ENCODE measurements at places on chromosomes 11 and 22. TPM values are rescaled to one million over a fixed set of nuclear protein-coding genes. Genes with fewer than 3 reads are reported as not detected.
A peak's percentile ranks its signal among the peaks of the same experiment; 100 is the strongest.

The MYBPC3 gene
- total RNA-seq = not detected

DNA sequence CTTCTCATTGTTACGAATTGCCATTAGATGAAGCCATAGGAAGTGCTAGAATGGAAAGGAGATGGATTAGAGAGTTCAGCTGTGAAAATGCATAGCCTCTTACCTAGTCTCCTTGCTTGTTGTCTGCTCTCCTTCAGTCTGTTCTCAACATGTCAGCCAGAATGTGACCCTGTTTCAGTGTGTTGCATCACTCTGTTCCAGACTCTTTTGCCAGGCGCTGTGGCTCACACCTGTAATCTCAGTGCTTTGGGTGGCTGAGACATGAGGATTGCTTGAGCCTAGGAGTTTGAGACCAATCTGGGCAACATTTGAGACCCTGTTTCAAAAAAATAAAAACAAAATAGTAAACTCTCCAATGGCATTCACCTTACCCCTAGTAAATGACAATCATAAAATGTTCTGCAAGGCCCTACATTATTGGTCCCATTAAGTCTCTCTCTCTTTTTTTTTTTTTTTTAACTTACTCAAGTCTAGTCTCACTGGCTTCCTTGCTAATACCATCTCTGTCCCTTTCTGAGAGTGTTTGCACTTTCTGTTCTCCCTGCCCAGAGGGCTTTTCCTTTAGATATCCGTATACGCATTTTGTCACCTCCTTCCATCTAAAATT is 39.4 kb downstream of the CYP2R1 start:
- H3K4me3 ChIP-seq = no peak overlapping the region
- peak overlapping the region; percentile 2 for H3K27ac ChIP-seq
- H3K36me3 ChIP-seq = peaks cover 75% of the 10 kb centered on the region
- no peaks in the 10 kb centered on the region for H3K27me3 ChIP-seq
- H3K4me1 ChIP-seq = peaks cover 12% of the 10 kb centered on the region

- no peak overlapping the region for H3K4me3 ChIP-seq
- no peak overlapping the region for H3K27ac ChIP-seq
- H3K36me3 ChIP-seq = peaks cover 5% of the 10 kb centered on the region
Measured at GRCh38 chr11:45927332-45927683, 4.9 kb downstream of the LARGE2 start.

DNA sequence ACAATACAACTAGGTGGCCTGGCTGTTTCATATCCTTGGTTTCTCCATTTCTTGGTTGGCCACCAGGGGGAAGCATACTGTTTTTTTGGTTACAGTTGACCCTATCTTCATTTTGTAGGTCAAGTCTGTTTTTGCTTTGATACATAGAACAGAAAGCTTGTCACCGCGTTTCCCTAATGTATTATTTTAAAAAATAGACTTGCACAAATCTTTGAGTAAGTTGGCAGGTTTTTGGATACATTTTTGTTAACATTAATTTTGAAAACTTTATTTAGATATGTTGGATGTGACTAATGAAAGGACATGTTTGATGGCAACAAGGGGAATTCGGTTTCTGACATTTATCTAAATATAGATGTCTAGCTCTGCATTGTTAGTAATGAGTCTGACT is 3.0 kb downstream of the NCR3LG1 start:
- H3K4me1 ChIP-seq = peaks cover 29% of the 10 kb centered on the region
- DNase-seq = peak; percentile 90
- peaks cover 34% of the 10 kb centered on the region for H3K27me3 ChIP-seq
- peak overlapping the region; percentile 16 for H3K27ac ChIP-seq
- H3K36me3 ChIP-seq = peaks cover 6% of the 10 kb centered on the region

DNA sequence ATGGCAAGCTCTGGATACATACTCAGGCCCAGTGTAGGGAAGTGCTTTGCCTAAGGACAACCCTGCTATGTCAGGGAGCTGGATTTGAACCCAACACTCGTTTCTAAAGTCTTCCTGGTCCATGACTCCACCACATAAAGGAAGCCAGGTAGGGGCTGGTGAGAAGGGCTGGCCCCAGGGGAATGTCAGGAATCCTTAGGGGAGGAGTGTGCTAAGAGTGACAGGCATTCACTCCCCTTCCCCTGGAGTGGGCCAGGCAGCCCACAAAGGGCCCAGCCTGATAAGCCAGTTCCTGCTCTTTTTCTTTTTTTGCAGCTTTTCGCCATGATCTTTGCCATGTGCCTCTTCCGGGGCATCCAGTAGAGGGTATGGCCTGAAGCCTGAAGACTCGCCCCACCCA is 21.9 kb downstream of the TP53I11 start:
- no peak overlapping the region for H3K4me3 ChIP-seq
- peaks cover 3% of the 10 kb centered on the region for H3K27me3 ChIP-seq
- no peak for DNase-seq
- H3K36me3 ChIP-seq = no peaks in the 10 kb centered on the region
- H3K27ac ChIP-seq = no peak overlapping the region

DNA sequence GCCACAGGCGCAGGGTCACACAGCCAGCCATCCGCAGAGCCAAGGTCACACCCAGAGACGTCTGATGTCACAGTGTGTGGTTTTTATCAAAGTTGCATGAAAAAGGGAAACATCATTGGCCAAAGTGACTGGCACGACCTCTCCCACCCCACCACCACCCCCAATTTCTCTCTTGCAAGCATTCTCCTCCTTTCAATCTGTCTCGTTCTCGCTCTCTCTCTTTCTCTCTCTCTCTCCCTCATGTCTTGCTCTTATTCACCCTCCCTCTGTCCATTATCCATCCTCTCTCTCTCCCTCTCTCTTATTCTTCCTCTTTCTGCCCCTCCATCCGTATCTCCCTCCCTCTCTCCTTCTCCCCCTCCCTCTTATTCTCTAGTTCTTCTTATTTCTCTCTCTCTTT is 40.6 kb downstream of the MN1 start:
- DNase-seq = no peak
- no peak overlapping the region for H3K27ac ChIP-seq
- H3K27me3 ChIP-seq = no peaks in the 10 kb centered on the region
- no peaks in the 10 kb centered on the region for H3K36me3 ChIP-seq
- no peaks in the 10 kb centered on the region for H3K4me1 ChIP-seq

The MS4A8 gene
- not detected for total RNA-seq

- no peak overlapping the region for H3K4me3 ChIP-seq
- DNase-seq = no peak
Measured at GRCh38 chr11:119483881-119484371, 61.0 kb upstream of the THY1 start.

DNA sequence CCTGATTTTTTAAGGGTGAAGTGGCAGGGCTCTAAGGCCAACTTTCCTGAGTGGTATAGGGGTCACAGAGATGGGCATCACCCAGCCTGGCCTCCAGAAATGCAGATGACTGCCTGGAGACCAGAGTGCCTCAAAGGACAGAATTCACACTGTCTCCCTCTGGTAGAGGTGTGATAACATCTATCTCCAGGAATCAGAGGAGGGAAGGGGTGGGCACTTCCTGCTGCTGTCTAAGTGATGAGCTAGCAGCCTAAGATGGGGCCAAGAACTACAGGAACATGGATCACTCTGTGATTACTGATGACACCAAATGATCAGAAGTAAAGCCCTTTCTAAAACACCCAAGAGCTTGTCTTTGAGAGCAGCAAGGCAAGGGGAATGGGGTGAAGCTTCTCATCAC is 61.9 kb downstream of the C11orf58 start:
- H3K27ac ChIP-seq = no peak overlapping the region
- H3K36me3 ChIP-seq = no peaks in the 10 kb centered on the region
- H3K4me1 ChIP-seq = peaks cover 25% of the 10 kb centered on the region
- DNase-seq = no peak
- H3K4me3 ChIP-seq = no peak overlapping the region

DNA sequence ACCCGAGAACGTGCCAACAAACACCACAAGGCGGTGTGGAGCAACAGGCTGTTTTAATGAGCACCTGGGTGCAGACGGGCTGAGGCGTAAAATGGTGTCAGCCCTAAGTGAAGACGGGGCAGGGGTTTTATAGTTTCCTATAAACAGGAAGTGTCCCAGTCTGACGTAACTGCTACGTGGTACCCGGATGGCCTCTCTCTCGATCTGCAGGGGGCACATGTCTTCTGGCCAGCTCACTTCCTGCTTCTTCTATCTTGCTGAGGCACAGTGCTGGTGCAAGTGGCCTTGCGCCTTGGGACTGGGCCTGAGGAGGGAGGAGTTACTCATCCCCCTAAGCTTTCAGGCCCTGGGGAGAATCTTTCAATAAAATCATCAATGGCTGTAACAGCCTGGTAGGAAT is 20.9 kb downstream of the OOSP3 start:
- H3K4me3 ChIP-seq = no peak overlapping the region
- no peak for DNase-seq
- H3K27me3 ChIP-seq = no peaks in the 10 kb centered on the region

Data from activated CD4-positive, alpha-beta T cell treated with anti-CD3 and anti-CD28 coated beads, Interleukin-2, amount 10 ng/mL, durations not matched to agents 24 days and 14 days (primary cell).